AG10803 (cell line): ENCODE measurements at places on chromosomes 1 and 21.

- DNase-seq, result no peak
Measured at GRCh38 chr21:39084073-39084472, 99.2 kb downstream of the PSMG1 start.

- no peak for DNase-seq
Measured at GRCh38 chr1:231508497-231508896, 20.0 kb upstream of the TSNAX start.

DNA sequence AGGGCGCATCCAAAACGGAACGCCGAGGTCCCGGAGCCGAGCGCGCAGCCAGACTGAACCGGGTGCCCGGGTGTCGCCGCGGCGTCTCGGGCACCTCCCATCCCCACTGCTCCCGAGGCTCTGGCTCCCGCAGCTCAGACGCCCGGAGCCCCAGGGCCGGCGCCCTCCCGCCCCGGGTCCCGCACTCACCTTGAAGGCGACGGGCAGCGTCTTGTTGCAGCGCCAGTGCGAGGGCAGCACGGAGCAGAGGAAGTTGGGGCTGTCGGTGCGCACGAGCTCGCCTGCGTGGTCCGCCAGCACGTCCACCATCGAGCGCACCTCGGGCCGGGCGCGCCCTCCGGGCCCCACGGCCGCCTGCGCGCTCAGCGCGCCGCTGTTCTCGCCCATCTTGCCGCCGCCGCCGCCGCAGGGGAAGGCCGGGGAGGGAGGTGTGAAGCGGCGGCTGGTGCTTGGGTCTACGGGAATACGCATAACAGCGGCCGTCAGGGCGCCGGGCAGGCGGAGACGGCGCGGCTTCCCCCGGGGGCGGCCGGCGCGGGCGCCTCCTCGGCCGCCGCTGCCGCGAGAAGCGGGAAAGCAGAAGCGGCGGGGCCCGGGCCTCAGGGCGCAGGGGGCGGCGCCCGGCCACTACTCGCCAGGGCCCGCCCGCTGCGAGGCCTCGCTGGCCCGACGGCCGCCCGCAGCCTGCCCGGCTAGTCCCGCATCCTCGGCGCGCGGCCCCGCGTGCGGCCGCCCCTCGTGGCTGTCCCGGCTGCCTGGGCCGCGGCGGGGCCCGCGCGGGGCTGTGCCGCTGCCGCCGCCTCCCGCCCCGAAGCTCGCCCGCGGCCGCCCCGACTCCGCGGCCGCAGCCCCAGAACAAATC is 447 bp downstream of the RUNX3 start:
- DNase-seq, result peak; percentile 36

GRCh38 chr1:231701306-231701705 is 74.7 kb downstream of the DISC1 start:
- no peak for DNase-seq

GRCh38 chr1:147919896-147920295 is 8.3 kb upstream of the GPR89B start:
- no peak for DNase-seq

GRCh38 chr1:5513846-5514526 is 478.2 kb downstream of the NPHP4 start:
- DNase-seq, result no peak

- DNase-seq, result no peak
Measured at GRCh38 chr1:105516068-105516467, 1540.4 kb upstream of the PRMT6 start.

GRCh38 chr1:58358346-58358745 is 188.2 kb downstream of the OMA1 start:
- DNase-seq, result peak; percentile 48

GRCh38 chr1:49694251-49694827 is 329.4 kb downstream of the AGBL4 start:
- no peak for DNase-seq

DNA sequence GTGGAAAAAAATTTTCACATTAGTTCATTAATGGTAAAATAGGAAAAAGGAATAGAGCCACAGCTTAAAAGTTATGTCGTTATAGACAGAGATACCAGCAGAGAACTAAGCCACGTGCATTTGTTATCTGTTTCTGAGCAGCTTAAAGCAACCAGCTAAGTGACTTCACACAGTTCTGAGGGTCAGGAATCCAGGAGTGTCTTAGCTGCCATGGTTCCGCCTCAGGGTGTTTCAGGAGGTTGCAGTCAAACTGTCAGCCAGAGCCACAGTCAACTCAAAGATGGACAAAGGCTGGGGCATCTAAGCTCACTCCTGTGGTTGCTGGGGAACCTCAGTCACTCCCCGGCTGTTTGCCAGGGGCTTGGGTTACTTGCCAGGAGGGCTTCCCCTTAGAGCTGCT is 515.8 kb downstream of the SMYD3 start:
- no peak for DNase-seq

- no peak for DNase-seq
Measured at GRCh38 chr1:48120621-48121020, 101.9 kb upstream of the SLC5A9 start.
